Testis (tissue), 5 donors: ENCODE measurements at places on chromosomes 3 and 15.

GRCh38 chr3:112133626-112134334, 732 bp upstream of the GCSAM start:
- no peak for DNase-seq

GRCh38 chr15:79598639-79599038, 166.5 kb downstream of the MINAR1 start:
- no peak for DNase-seq

- no peak for DNase-seq
Observed at GRCh38 chr3:131178710-131179375, 152.2 kb downstream of the NEK11 start.

GRCh38 chr3:4835616-4836043, 143.6 kb upstream of the BHLHE40 start:
- no peak for DNase-seq

DNA sequence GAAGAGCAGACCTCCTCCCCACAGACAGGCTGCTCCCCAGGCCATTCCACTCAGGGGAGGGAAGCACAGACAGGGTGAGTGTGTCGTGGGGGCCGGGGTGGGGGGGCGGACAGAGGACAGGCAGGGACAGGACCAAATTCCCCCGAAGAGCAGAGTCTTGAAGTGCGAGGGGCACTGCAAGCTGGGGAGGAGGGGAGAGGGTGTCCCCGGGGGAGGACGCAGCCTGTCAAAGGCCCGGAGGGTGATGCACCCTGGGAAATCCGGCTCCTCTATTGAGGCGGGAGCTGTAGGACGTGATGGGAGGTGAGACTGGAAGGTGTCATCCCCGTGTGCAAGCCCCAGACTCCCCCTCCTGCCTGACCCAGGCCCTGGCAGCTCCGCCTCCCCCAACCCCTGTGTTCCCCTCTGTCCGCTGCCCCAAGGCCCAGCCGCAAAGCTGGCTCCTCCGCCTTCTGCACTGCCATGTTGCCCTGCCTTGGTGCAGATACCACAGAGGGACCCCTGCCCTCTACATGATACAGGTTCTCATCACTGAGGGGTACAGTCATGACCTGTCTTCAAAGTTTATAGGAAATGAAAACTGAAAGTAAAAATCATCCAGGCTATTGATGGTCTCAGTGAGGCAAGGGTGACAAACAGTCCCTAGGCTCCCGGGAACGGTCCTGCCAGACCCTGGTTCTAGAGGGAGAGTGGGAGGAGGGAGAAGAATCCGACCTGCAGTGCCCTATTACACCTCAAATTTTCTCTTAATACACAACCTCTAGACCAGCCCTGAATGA, 76.3 kb upstream of the IQSEC1 start:
- DNase-seq: no peak
